ENCODE measurements at places on chromosomes 16 and 17.

- peak; percentile 77 for DNase-seq
These were observed 133.7 kb downstream of the RAB11FIP4 start for GRCh38 chr17:31524926-31525800.

DNA sequence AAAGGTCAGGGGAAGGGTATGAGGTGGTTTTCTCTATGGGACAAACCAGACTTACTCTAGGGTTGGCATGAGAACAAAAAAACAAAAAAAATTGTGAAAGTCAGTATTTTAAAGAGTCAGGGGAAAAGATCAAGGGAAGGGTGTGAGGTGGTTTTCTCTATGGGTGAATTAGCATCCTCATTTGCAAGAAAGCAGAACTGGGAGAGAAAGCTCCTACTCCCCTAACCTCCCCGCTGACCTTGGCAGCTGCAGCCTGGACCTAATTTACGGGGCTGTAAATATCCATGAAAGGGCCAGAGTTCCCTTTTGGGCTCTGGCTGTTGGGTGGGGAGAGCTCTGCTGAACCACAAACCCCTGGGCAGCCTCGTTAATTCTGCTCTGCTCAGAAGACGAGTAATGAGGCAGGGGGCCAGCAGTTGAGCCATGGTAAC, 10.6 kb downstream of the RHBDL3 start:
- no peak for DNase-seq

GRCh38 chr16:84176192-84177053, 10.4 kb downstream of the TAF1C start:
- DNase-seq = no peak

DNA sequence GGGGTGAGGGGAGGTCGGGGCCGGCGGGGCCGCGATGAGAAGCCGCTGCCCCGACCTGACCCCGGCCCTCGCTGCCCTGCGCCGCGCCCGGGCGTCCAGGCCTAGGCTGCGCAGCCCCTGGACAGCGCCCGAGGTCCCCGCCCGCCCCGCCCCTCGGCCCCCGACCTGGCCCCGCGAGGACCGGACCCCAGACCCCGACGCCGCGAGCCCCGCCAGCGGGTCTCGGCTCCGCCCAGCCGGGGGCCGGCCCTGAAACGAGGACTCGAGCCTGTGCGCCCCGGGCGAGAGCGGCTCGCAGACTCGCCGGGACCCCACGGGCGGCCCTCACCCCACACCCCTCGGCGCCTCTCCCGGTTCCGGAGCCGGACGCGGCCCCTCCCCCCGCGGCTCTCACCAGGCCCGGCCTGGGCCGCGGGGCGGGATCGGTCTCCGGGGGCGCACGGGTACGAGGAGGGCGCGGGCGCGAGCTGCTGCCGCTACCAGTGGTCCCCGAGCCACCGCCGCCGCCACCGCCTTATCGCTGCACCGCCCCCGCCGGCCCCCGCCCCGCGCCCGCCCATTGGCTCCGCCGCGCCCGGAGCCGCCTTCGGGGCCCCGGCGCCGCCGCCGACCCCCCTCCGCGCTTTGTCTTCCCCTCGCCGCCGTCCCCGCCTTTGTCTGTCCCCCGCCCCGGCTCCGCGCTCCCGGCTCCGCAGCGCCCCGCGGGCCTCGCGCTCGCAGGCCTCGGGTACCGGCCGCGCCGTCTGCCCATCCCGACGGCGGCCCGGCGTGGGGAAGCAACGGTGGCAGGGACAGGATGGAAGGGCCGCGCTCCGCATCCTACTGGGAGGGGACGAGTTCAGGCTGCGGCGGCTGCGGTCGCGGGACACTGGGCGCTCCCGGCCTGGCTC, at the start of gene LIMD2:
TSS of gene LIMD2 (minus strand) at position 488 of the 890 bp plus-strand sequence. CDS start 827 bp downstream, outside the sequence.
- no peak for DNase-seq

DNA sequence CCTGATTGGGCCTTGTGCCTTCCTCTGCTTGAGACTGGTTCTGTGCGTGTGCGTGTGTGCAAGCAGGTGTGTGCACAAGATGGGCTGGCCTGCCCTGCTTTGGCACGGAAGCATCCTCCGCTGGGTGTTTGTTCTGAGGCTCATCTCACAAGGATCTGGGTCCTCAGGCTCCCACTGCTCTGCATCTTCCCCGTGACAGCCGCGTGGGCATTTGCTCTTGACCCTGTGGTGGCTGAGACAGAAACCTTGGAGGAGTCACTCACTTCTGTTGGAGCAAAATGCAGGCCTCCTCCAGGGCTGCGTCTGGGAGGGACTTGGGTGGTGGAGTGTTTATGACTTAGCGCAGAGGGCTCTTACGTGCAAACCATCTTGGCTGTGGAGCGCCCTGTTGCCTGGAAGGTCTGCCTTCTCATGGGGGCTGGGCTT, 119.2 kb downstream of the RPTOR start:
- no peak for DNase-seq

GRCh38 chr16:28208824-28209223, 2.9 kb downstream of the XPO6 start:
- DNase-seq = no peak

DNA sequence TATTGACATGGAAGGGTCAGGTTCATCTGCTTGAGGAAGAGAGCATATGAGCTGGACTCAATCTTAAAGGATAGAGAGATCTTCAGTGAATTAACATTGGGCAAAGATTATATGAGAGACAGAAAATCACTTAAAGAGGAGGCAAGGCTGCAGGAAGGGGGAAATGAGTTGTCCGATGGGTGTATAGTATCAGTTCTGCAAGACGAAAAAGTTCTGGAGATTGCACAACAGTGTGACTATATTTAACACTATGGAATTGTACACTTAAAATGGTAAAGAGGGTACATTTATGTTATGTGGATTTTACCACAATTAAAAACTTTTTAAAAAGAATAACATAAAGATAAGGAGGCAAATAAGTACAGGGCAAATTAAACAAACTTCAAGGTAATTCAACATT, 80.7 kb downstream of the HELZ start:
- DNase-seq = no peak

- no peak for DNase-seq
These were observed 189.4 kb upstream of the CDH8 start for GRCh38 chr16:62225675-62226074.

GRCh38 chr17:79441356-79442160, 169.3 kb downstream of the RBFOX3 start:
- no peak for DNase-seq

DNA sequence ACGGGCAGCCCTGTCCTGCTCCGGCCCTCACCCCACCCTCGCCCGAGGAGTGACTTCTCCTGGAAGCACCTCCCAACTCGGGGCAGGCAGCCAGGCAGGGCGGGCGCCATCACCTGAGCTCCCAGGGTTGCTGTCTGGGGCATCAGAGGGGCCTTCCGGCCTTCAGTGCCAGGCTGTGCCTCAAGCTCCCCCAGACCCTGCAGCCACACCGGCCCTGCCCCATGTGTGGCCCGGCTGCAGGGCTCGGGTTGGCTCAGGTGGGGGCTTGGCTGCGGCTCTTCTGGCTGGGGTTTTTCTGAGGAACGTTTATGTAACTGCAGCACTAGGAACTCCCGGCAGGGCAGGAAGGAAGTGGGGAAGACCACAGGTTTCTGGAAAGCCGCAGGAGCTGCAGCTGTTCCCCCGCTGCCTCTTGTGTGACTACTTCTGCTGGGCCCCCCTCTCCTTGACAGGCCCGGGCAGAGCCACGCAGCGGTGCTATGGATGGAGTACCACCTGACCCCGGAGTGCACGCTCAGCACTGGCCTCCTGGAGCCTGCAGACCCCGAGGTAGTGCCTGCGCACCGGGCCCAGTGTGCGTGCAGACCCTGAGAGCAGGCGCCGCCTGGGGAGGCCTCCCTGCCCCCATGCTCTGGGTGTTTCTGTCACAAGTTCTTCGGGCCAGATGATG, 45.6 kb downstream of the PRMT7 start:
- DNase-seq = no peak

DNA sequence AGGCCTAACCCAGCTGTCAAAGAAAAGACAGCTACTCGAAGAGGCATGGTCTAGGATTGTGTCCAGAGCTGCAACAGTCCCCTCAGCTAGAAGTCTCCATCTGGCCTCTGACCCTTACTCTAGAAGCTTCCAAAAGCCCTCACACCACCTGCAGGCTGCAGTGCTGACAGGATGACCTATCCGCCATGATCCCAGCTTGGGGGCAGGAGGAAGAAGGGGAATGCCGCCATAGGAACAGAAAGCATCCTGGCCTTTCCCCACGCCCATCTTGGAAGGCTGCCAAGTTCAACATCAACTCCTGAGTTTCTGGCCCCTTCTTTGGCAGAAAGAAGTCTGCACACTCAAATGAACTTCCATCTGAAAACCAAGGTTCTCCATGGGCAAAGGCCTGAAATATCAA, 3.1 kb upstream of the KRT36 start:
- no peak for DNase-seq

- no peak for DNase-seq
These were observed 230.6 kb upstream of the RPL38 start for GRCh38 chr17:73972901-73973300.

DNA sequence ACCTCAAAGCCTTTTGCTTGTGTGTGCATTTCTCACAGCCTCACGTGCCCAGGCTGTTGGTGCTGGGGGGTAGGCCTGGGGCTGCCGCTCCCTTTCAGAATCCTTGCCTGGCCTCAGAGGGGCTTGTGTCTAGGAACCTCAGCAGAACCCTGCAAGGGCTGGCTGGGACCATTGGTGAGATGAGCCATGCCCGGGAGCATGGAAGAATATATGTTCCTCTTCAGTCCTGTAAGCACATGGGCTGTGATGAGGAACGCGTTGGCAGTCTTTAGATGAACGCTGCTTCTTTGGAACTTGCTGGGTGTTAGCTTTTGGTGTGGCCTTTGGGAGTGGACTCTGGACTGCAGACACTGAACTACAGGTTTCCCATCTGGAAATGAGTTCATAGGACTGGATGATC, 32.0 kb upstream of the SLC5A10 start:
- DNase-seq = no peak

- DNase-seq = peak; percentile 40
These were observed 48.8 kb downstream of the SDK2 start for GRCh38 chr17:73595479-73595878.

- DNase-seq = no peak
These were observed 161.4 kb upstream of the CDH11 start for GRCh38 chr16:65283181-65283651.

DNA sequence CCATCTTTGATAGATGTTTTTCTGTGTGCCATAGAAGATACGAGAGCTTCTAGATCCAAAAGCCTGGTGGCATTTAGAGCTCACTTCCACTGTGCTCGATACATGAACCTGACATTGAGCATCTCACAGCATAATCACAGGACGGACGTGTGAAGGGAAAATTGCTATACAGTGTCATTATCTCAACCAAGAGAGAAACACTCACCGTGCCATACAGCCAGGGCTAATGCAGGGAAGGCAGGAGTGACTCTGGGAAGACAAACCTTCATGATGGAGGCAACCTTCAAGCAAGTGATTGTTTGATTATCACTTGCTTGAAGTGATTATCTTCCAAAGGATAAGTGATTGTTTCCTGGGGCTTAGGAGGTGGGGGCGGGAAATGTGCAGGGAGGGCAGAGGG, 218.2 kb upstream of the HSBP1 start:
- no peak for DNase-seq

GRCh38 chr17:45745601-45746494, 38.3 kb upstream of the CRHR1 start:
- no peak for DNase-seq

GRCh38 chr17:9893411-9894012, 11.6 kb downstream of the RCVRN start:
- DNase-seq = no peak

GRCh38 chr16:3717235-3718018, at the start of gene TRAP1:
TRAP1 (minus strand) TSS chr16:3717524; CDS start chr16:3717508, 16 bp downstream.
- DNase-seq = peak; percentile 95

- DNase-seq = peak; percentile 90
These were observed 14.4 kb upstream of the ALDH3A1 start for GRCh38 chr17:19762515-19762961.
